Panc1 (cell line): ENCODE measurements at places on chromosomes 11 and 22.

DNA sequence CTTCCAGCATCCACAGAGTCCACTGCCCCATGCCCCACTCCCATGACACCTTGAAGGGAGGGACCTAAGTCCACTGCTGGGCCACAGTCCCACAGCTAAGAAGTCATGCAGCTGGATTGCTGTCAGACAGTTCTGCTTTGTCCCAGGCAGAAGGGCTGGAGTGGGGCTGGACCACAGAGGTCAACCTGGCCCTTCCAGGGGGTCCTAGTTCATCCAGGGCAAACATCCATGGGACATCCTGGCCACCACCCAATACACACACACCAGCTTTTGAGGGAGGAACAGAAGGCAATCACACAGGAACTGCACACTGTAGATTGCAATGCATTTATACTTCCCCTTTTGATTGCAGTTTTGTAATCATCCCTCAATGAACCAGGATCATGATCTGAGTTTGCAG lies 11.3 kb upstream of the APOL4 start:
- DNase-seq = no peak

GRCh38 chr11:86158704-86159580 lies 85.6 kb upstream of the EED start:
- no peak for DNase-seq

- DNase-seq = no peak
These were observed 22.3 kb downstream of the ARHGAP42 start for GRCh38 chr11:100709233-100709957.

DNA sequence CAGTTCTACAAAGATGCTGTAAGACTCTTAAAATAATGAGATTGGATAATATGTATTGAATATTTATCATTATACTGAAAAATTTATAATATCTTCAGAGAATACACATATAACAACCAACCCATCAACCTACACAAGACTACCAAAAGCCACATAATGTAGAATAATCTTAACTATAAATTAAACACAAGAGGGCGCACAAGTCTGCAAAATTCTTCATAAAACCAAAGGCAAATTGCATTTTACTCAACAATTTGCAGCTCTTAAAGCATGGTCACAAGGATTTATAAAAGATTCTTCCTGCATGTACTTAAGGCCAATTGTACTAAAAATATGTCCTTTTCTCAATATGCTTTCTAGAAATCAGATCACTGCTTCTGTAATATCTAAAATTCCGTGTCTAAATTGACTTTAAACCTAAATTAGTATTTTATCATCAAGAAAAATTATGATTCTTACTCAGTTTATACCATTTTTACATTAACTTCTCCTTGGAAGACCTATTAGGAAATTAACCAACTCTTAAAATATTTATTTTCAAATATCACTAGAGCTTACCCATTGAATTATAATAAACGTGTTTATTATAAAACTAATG lies 79.0 kb downstream of the TTC28 start:
- no peak for DNase-seq

GRCh38 chr22:44392446-44392921 lies 79.7 kb upstream of the SHISAL1 start:
- no peak for DNase-seq

- DNase-seq = no peak
These were observed 31.0 kb downstream of the NAT10 start for GRCh38 chr11:34136420-34136819.

GRCh38 chr22:50688448-50688847 lies 15.8 kb downstream of the SHANK3 start:
- DNase-seq = no peak

DNA sequence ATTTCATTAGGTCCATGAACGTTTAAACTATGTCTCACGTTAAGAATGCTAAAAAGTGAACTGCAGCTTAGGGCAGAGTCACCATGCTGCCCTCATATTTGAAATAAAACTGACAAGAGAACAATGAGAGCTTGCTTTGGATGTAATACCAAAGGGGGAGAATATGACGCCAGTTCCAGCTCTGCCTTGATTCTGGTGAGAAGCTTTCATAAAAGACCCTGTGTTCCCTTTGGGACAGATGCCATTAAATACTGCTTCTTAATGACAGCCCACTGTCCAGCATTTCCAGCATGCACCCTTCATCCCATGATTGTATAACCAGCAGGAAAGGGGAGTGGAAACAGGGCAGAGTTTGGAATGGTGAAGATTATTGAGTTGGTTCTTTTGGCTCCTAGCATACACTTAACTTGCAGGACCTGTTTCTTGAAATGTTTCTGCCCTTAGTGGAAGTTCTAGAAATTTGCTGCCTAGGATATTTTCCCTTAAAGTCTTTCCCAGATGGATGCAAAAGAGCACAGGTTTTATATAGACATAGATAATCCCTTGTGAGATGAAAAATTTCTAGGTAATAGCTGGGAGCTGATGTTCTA lies 139.3 kb upstream of the LDLRAD3 start:
- DNase-seq = no peak

- no peak for DNase-seq
These were observed 531 bp downstream of the GRIK4 start for GRCh38 chr11:120511820-120512738.

GRCh38 chr11:111726301-111726713 lies 39.9 kb downstream of the PPP2R1B start:
- no peak for DNase-seq

GRCh38 chr11:11536650-11537049 lies 85.2 kb downstream of the GALNT18 start:
- DNase-seq = no peak

- DNase-seq = no peak
These were observed 86.9 kb upstream of the FAT3 start for GRCh38 chr11:92137747-92138146.

DNA sequence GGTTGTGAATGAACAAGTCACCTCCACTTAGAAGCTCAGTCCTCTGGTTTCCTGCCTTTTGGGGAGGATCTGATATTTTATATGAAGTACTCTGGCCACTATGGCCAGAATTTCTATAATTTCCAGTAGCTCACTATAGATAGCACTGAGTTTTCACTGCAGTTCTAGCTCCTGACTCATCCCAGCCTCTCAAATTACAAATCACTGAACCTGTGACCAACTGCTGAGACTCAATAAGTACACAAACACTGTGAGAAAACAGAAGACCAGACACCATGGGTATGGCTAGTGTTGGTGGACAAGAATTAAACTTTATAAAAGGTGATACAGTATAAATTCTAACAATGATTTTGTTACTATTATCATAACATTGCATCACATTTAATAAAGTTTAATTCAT lies 47.1 kb upstream of the UCP3 start:
- peak; percentile 52 for DNase-seq

GRCh38 chr11:11788063-11788710 lies 53.6 kb upstream of the USP47 start:
- DNase-seq = no peak

- no peak for DNase-seq
These were observed 33.8 kb downstream of the CAPN1 start for GRCh38 chr11:65215441-65216076.

GRCh38 chr22:48575618-48576332 lies 1251.9 kb downstream of the BRD1 start:
- no peak for DNase-seq
